Mucosa of descending colon (tissue), 3 donors: ENCODE measurements at places on chromosomes 5 and 9. TPM values are rescaled to one million over a fixed set of nuclear protein-coding genes. Genes with fewer than 3 reads are reported as not detected.

Gene NXNL2
- not detected for total RNA-seq

Gene BTNL3
- total RNA-seq, result 46.5 TPM

Gene ACSL6
- 0.38 TPM for total RNA-seq

Gene ORM2
- total RNA-seq, result 1.0 TPM

Gene RGP1
- 55.7 TPM for total RNA-seq

Gene DNM1
- 6.7 TPM for total RNA-seq

Gene RETREG1
- total RNA-seq, result 55.8 TPM

DNA sequence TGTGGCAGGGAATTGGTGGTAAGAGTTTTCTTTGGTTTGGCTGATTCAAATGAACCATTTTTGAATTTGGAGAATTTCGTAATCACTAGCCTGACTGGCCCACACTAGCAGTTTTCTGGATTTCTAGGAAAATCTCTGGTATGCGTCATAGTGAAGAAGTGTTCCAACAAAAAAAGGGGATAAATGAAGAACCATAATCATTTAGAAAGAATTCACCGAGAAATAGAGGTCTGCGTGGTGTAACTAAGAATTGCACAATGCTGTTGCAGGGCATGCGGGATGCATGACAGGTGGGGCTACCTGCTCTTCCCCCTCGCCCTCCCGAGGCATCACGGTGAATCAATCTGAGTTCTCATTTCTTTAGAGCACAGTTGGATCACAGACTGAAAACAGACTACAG is 232.3 kb upstream of the PAPPA start:
- no peak for DNase-seq

DNA sequence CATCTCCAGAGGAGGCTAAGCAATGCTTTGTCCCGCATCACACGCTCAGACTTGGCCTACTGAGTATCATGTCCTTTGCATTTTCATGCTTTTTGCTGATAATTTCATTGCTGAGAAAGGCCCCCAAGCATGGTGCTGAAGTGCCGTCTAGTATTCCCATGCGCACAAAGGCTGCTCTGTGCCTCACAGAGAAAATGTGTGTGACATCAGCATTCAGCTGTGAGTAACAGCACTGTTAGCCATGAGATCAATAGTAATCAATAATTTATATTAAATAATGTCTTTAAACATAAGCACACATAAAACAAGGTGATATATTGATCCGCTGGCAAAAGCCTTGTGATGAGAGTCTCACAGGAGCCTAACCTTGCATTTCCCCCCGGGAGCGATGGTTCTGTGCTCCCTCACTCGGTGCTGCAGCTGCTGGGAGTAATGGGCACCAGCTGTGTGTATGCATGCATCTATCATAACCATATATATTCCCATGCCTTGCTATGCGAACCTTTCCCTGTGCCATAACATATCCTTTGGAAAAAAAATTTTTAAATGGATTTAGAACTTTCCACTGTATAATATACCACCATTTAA is 50.4 kb upstream of the RNF130 start:
- DNase-seq, result no peak

DNA sequence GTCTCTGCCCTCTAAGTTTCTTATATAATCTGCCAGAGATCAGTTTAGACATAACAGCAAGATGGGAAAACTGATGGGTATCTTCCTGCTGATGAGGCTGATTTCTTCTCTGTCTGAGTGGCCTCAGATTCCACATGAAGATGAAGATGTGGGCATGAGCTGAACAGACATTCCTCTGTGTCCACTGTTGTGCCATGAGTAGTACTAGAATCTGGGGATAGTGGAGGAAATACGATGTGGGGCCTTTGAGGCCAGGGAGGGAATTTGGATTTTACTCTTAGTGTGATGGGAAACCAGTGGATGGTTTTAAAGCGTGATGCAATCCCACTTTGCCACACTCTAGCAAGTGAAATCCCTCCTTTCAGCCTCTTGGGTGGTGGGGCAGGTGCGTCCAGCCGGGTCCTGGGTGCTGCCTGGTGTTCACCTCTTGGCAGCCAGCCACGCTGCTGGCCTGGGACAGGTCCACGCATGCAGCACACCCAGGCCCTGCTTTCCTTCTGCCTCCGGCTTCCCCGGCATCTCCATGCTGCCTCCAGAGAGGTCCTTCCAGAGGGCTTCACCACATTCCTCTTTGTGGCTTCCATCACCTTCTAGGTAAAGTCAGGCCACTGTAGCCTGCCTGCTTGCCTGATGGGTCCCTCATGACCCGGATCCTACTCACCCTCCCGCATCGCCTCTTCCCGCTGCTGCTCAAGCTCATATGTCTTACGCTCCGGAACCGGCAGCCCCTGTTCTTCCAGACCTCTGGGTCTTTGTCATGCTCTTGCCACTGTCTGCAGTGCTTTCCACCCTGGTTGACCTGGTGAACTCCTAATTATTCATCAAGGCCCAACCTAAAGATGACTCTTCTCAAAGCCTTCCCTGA is 28.1 kb upstream of the SH3PXD2B start:
- DNase-seq, result no peak

GRCh38 chr9:13026956-13027355 is 252.1 kb downstream of the LURAP1L start:
- no peak for DNase-seq

- DNase-seq, result no peak
These were observed 68.7 kb downstream of the ACTL7B start for GRCh38 chr9:108786901-108787689.

- no peak for DNase-seq
These were observed 136.1 kb upstream of the PCA3 start for GRCh38 chr9:76628155-76628554.

DNA sequence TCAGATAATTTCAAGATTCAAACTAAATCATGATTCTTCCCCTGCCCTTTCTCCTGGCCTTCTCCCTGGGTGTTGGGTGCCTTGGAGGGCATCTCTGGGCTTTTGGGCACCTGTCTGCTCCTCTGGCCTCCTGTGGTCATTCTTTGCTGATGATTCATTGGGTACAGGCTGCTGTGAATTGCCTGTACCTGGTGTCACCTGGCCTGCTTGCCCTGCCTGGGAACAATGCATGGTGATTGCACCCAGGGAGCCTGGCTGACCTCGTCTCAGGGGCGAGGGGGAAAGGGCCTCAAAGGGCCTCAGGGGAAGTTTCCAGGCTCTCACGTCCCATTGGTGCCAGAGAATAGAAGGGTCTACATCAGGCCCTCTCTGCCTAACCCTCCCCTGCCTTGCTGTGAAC is 20.1 kb upstream of the CKMT2 start:
- DNase-seq, result no peak
